Pulmonary artery endothelial cell (primary cell): ENCODE measurements at places on chromosomes 1 and 21.

DNA sequence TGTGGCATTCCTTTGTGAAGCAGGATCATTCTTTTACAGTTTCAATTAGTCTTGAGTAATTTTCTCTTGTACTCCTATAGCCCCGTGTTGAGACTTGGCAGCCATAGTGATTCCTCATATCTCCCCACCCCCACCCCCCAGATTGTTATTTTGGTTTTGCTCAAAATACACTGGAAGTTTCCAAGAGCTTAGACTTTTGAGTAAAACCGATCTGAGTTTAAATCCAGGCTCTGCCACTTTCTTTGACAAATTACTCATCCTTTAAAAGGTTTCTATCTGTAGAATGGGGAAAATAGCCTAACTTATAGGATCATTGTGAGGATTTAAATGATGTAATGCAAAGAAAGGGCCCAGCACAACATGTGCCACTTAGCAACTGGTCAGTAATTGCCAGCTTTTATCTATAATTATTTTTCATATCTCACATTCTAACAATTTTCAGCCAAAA lies 53.1 kb upstream of the RC3H1 start:
- no peak for DNase-seq

DNA sequence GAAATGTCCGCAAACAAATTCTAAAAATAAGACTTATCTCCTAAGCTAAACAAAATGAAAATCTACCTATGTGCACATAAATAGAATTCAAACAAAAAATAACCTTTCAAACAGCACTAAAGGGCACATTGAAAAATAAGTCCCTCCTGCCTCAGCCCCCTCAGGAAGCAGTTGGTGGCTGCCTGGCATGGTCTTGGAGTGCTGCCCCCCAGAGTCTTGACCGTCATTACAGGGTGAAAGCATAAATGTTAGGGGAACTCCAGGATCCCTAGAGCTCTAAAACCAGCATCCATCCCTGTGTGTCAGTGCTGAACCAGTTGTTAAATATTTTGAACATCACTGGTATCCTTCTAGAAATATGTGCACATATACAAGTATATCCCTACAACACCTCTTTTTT lies 6.5 kb upstream of the NPL start:
- no peak for DNase-seq

DNA sequence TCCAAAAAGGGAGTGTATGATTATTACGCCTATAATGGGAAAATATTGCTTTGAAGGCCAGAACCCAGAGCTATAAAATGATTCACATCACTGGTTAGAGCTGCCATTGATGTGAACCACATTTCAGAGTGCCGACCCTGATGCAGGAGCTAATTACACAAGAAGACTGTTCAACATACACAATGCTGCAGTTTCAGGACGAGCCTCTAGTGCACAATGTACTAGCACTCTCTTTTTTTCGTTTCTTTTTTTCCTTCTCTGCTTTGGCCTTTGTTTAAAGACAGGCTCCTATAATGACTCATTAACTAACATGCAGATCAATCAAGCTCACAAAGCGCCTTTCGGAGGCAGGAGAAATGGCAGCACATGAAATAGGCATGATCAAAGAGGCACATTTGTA lies 66.0 kb upstream of the HMGB4 start:
- no peak for DNase-seq

- DNase-seq = no peak
Measured at GRCh38 chr1:82762829-82763532, 962.2 kb downstream of the ADGRL2 start.

DNA sequence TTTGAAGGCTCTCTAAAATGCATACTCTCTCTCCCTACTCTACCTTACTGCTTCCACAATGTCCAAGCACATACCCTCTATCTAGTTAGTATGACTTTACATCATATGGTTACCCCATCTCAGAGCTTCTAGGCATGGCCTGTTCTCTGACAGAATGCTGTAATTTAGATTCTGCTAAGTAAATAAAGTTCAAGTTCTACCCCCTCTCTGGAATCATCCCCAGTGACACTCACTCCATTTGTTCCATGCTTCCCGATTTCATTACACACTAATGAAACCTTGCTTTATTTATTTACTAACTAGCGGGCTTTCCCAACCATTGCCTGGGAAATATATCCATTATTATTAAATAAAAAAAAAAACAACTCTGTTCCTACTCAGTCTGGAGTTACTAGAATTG lies 7.3 kb downstream of the CRYZL1 start:
- DNase-seq = no peak

GRCh38 chr1:56745231-56745630 lies 74.0 kb downstream of the FYB2 start:
- DNase-seq = no peak

- no peak for DNase-seq
Measured at GRCh38 chr1:150971583-150972416, 2.8 kb downstream of the CERS2 start.

GRCh38 chr1:20276485-20277159 lies 14.1 kb upstream of the VWA5B1 start:
- no peak for DNase-seq

GRCh38 chr1:159715855-159716254 lies 1.5 kb upstream of the CRP start:
- no peak for DNase-seq

DNA sequence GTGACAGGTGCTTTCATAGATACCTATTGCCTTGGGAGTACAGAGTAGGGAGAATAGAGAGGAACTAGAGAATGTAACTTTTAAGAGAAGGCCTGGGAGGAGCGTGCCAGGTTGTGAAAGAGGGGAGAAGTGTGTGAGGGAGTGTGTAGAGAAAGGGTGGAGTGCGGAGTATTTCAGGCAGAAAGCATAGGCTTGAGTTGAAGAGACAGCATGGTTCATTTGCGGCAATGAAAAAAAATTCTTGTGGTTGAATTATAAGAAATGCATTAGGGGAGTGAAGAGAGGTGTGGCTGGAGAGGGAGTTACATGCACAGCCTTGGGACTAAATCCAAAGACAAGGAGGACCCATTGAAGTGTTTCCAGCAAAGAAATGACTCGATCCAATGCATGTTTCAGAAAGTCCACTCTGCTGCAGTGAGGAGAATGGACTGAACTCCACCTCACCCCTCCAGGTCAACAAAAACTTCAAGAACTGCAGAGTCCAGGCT lies 81.7 kb upstream of the ADAM30 start:
- no peak for DNase-seq

DNA sequence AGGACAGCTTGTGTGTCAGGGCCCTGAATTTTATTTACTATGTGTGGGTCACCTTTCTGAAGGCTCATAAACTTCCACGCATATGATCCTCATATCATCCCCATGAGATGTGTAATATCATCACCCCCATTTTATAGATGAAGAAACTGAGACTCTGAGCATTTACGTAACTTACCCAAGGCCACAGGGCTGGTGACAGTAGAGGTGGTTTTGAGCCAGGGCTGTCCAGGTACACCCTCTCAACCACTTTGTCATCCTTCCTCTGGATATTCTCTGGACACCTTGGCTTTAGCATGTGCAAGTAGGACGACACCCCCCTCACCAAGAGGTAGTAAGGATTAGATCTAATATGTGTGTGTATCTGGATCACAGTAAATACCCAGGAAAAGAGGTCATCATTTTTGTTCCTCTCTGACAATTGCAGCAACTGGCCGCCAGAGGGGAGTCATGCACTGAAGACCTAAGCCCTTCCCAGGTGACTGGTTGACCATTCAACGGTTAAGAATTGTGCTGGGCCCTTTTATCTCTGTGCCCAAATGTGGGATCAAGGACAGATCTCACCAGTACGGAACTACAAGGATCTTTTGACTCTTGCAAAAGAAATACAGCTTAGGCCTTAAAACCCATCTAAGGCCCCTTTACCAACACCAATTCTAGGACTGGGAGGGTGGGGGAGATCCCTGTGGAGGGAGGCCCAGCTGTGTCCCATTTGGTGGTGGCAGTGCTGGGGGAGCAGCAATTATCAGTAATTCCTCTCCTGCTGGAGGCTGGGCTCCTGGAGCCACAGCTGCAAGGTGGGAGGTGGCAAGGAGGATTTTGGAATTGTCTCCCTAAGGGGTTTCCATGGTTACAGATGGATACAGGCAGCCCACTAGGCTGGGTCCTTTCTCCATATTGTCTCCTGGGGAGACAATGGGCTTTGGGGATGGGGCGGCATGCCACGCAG lies 13.7 kb upstream of the E2F2 start:
- no peak for DNase-seq

GRCh38 chr1:101781201-101781831 lies 215.4 kb downstream of the OLFM3 start:
- no peak for DNase-seq

DNA sequence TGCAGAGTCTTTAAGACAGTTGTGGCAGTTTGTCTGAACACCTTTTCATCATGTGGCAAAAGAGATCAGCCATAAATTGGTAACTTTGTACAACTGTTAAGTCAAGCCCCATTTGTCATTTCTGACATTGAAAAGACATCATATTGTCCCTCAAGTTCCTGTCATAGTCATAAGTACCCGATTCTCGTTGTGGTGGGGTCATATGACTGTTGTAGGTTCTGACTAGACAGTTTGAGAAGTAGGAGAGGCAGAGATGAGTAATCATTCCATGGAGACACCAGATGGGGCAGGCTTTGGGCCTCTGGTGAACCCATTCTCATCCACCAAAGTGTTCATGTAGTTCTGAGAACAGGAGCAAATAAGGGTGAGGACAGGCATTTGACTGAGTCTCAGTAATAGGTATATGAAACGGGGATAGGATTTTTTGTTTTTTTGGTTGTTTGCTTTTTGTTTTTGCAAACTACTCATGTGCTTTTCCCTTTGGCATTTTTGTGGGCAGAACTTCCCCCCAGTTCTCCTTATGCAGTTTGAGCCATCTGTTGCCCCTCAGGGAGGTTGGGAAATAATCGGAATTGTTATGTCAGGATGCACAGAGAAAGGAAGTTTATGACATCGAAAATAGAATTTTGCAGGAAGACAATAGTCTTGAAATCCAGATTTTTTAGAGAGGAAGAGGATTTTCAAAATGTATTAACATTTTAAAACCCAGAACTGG lies 86.9 kb upstream of the KCNE2 start:
- no peak for DNase-seq

GRCh38 chr1:18413541-18414305 lies 67.0 kb upstream of the KLHDC7A start:
- DNase-seq = no peak

DNA sequence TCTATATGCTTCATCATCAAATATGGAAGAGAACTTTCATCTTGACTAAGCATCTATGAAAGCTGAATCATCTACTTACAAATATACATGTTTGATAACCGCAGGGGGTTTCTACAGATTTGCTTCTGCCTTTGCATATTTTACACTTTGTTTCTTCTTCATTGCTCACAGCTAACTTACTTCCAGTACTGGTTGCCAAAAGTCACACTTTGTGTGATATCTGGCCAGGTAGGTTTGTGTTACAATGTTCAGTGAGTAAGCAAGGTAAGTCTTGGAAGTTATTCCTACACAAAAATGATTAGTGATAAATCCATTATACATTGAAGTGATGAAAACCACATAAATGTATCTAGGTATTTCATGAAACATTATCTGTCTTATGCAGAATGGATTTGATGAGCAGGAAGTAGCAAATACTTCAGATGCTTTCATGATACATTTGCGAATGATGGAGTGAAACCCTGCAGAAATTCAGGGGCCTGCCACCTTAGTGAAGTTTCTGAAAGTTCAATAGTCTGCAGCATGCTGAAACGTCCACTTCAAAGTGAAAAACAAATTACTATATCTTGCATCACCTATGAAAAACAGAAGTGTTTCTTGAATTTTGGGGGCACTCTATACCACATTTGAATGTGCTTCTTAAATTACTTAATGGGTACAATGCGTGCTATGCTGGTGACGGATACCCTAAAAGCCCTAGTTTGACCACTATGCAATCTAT lies 187.3 kb downstream of the ATP6V1G3 start:
- DNase-seq = no peak

DNA sequence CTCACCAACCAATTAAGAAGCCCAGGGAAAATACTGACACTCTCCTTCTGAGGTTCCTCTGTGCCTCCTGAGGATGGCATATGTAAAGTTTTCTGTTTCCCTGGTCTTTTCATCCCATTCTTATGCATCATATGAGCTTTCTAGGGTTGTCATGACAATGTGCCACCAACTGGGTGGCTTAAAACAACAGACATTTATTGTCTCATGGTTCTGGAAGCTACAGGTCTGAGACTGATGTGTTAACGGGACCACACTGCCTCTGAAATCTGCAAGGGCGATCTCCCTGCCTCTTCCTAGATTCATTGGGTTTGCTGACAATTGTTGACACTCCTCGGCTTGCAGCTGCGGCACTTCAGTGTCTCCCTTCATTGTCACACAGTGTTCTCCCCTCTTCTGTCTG lies 308.4 kb downstream of the RGS7 start:
- no peak for DNase-seq

DNA sequence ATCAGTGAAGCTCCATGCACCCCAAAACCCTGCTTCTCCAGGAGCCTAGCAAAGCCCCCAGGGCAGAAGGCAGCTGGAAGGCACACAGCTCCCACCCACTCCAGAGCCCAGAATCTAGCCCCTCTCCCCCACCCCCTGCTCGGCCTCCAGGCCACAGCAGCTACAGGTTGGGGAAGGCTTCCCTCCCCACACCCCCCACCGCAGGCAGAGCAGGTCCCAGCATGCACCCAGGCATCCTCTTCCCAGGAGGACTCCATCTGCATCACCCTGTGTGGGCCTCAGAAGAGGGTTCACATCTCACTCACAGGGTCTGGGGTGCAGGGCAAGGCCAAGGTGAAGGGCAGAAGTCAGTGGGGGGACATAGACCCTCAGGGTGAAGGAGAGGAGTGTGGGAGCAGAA lies 719 bp downstream of the S100A14 start:
- no peak for DNase-seq

DNA sequence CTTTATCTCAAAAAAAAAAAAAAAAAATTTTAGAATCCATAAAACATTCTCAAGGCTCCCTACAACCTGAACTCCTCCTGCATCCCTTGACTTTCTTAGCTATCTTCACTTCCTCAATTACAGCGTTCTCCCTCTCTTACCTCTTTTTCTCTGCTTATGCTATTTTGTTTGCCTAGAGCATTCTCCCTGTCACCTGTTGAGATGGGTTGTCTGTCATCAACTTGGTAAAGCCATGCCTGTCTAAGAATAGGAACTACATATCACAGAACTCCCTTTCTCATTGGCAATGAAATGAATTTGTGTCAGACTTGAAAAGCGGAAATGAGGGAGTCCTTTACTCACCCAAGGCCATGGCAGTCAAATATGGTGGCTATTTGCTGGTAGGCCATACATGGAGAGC lies 129.6 kb upstream of the CACHD1 start:
- DNase-seq = no peak

- DNase-seq = no peak
Measured at GRCh38 chr1:240607006-240607405, 4.9 kb downstream of the GREM2 start.

GRCh38 chr1:29975036-29975694 lies 738.8 kb downstream of the PTPRU start:
- no peak for DNase-seq

- DNase-seq = no peak
Measured at GRCh38 chr1:77900687-77901293, 12.4 kb downstream of the NEXN start.
